ENCODE measurements at places on chromosomes 6 and 20.
A peak's percentile ranks its signal among the peaks of the same experiment; 100 is the strongest.

DNA sequence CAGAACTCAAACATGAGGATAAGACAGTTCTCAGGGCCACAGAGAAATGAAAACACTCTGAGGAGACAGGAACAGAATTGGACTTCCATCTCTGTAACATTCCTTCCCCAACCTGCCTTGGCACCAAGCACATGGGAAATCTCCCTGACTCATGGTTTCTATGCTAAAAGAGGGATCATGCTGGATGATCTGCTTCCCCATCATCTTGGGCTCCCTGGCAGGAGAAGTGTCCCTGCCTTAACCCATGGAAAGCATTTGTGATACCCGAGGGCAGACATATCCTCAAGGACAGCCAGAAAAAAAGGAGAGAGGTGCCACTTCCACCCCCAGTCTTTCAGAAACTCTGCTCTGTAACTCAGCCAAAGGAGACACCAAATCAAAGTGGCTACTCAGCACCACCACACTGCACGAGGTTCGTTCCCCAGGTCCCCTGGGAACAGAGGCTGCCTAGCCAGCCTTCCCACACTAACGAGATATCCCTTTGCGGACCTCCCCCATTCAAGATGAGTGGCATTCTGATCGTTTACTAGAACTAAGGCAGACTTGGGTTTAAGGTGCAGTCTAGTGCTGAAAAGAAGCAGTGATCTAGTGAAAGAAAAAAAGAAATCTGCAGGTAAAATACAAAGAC lies 34.8 kb downstream of the BLOC1S5 start:
- DNase-seq = no peak

- DNase-seq = no peak
Measured at GRCh38 chr20:47741669-47742608, 43.3 kb downstream of the SULF2 start.

DNA sequence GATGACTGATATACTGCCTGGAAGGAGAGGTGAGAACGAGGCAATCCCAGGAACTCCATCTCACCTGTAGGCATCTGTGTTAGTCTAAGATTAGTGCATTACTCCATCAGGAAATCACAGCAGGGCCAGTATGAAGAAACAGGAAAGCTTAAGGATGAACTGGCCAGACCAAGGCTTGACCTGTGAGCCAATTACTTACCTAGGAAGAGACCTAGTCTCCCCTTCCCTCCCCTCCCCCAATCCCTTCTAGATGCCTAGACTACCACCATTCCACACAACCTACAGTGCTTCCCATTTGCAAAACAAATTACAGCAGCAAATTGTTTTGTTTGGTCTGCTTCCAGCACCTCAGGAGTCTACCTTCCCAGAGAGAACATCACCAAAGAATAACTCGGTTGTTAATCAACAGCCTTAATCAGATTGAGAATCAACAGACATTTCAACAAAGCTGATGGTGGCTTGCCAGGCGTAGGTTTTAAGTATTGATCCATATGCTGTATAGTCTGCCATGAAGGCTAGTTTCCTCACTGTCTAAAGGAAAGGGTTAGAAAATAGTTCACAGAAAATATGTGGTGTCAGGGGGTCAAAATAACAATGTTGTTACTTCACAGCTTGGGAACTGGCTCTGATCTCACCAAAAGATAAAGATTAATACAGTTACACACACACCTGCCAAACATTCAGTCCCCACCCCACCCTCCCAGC lies 10.1 kb downstream of the PKHD1 start:
- DNase-seq = no peak

- DNase-seq = no peak
Measured at GRCh38 chr20:44070139-44070900, 116.7 kb downstream of the JPH2 start.

- no peak for DNase-seq
Measured at GRCh38 chr6:43021270-43022047, at the start of gene RRP36. Gene RRP36 (plus strand): TSS chr6:43021623. CDS start chr6:43021655, 32 bp downstream.

GRCh38 chr6:7544597-7544996 lies 3.1 kb downstream of the DSP start:
- no peak for DNase-seq

GRCh38 chr20:39897058-39897457 lies 792.0 kb downstream of the MAFB start:
- peak; percentile 62 for DNase-seq

DNA sequence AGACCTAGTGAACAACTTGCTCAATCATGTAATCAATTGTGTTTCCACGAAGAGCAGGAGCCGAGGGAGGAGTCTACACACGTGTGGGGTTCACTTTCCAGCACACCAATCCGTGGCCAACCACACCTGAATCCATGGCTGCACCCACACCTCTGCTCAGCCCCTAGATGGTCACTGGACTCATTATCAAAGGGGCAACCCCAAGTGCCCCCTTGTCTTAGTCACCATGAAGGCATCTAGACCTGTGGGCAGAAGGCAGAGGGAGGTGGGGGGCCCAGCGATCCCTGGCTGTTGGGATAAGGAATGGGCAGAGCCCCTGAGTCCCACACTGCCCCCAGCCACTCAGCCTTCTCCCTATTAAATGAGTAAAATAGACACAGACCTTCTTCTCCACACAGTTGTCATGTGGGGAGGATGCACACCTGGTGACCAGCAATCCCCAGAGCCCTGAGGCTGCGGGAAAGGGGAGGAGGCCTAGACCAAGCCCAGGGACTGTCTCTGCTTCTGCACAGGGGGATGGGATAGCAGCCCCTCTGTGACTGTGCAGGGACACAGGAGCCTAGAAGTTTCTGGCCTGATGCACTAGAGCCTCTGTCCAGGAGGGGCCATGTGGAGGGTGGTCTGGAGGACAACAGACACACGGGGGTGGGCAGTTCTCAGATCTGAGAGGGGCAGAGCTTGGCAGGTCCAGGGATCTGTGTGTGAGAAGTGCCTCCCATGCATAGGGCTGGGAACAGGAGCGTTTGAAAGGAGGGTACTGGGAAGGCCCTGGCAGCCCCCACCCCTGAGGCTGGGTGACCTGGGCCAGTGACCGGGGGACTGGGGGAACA lies 1.9 kb upstream of the RAET1L start:
- no peak for DNase-seq

- DNase-seq = no peak
Measured at GRCh38 chr6:106079961-106080762, 6.0 kb upstream of the PRDM1 start.

GRCh38 chr6:2792330-2793110 lies 27.3 kb downstream of the WRNIP1 start:
- no peak for DNase-seq

DNA sequence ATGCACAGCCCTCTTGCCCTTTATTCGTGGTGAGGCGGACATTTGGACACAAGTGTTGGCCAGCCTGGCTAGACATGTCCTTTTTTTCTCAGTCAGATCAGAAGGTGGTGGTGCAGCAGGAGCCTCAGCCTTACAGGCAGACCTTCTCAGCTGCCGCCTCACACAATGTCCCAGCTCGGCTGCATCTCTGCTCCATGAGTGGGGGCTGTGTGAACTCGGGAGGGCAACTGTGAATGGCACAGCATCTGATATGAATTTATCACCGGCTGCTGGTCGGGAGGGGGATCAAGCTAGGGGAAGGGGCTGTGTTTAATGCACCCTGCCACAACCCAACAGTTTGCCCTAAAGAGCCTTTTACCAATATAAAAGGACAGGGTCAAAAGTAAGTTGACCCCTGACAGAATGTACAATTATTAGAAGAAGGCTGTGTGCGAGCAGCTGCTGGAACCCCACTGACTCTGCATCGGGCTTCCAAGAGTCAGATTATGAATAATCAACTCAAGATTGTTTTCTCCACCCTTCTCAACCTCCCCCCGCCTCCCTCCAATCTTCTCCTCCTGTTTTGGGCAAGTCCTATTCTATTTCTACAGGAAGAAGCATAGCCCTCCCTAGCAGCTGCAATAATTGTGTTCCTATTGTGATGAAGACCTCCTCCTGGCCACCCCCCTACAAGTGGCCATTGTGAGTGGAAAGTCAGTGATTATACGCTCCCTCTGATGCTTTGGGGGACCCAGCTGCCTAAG lies 245.2 kb downstream of the PKHD1 start:
- DNase-seq = no peak

GRCh38 chr6:6629402-6629801 lies 40.9 kb downstream of the LY86 start:
- no peak for DNase-seq

DNA sequence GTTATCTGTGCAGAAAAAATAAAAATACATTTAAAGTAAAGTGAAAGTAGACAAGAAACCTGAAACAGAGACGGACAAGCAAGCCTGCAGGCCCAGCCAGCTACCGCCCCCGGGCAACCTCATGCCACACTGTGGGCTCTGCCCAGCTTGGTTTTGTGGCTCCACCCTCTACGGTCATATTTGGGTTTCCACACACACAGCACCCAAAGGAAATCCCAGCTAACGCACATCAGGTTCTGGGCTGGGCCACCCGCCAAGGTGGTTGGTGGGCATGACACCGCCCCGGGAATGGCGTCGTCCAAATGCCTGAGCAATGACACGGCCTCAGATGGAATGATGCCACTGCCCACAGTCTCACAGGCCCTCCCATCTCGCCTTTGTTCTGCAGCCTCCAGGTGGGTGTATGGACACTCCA lies 22.9 kb downstream of the FAM110A start:
- DNase-seq = no peak

DNA sequence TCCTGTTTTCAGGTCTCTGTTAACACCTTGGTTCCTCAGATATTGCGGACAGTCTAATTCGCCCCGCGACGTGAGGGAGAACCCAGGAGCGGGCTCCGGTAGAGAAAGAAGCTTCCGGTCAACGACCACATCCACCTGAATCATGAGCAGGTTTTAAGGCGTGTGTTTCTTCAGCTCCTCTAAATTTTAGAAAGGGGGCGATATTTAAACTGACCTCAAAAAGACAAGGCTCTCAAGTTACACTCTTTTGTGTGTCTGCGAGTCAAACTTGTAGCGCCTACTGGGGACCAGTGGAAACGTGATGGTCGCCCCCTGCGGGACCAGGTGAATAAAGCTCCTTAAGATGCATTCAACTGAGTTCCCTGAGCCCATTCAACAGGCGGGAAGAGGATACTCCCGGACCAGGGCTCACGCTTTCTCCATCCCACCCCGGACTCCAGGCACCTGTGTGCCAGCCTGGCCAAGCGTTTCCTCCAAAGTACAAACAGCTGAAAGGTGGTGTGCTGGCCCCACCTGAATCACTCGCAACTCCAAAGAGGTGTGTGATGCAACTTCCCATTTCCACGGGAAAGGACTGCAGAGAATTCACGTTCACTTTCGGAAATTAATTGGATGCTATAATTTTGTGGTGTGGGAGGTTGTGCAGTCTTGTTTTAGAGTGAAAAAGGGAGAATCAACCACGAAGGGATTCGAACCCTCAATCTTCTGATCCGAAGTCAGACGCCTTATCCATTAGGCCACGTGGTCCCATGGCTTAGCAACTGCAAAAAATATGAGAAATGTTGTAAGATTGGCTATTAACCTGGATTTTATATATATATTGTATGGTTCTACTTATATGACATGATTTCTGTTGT lies 17.0 kb downstream of the GPX5 start:
- peak; percentile 73 for DNase-seq

DNA sequence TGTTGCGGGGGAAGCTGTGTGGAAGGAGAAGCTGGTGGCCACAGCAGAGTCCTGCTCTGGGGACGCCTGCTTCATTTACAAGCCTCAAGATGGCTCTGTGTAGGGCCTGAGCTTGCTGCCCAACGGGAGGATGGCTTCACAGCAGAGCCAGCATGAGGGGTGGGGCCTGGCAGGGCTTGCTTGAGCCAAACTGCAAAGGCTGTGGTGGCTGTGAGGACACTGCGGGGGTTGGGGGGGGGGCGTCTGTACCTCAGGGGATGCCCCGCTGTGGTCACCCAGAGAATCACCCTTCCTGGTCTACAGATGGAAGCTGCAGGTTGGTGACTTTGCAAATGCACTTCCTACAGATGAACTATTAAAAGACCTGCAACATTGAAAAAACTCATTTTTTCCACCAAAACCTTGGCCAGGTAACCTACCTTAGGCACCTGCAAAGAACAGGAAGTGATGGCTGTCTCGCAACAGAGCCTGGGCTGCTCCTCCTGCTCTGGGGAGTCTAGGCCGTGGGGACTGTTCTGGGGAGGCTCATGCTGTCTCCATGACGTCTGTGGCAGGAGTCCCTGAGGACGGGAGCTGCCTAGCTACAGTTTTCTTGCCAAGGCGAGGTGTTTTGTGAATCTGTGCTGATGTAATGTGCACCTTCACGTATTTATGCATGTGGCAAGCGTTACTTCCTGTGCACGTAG lies 7.3 kb downstream of the NPBWR2 start:
- DNase-seq = no peak

DNA sequence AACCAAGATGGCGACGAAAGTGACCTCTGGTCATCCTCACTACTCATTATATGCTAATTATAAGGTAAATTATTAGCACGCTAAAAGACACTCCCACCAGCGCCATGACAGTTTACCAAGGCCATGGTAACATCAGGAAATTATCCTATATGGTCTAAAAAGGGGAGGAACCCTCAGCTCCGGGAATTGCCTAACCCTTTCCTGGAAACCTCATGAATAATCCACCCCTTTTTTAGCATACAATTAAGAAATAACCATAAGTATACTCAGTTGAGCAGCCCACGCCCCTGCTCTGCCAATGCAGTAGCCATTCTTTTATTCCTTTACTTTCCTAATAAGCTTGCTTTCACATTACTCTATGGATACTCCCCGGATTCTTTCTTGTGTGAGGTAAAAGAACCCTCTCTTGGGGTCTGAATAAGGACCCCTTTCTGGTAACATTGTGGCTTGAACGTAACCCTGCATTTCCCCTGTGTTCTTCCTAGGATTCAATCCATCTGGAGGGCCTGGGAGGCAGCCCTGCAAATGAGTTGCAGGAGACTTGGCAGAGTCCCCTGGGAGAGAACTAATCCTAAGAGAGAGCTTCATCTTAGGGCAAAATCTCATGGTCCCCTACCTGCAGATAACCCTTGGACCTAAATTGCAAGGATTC lies 225.6 kb upstream of the JARID2 start:
- no peak for DNase-seq

DNA sequence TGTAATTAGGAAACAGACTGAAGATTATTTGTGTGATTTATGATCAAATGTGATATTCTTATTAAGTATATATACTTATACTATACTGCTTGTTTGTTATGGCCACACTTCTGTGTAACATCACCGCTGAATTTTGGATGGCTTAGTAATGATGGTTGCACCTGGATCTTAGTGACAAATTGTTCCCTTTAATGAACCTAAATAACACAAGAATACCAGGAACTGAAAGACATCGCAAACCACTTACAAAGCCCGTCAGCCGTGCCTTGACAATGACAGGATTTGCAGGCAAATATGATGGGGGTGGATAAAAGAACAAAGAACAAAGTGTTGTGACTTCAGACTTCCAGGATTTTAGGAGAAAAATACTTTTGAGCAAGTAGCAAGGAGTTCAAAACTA lies 67.1 kb downstream of the LAMP5 start:
- DNase-seq = no peak
